ENCODE measurements at places on chromosomes 5 and 9. TPM values are rescaled to one million over a fixed set of nuclear protein-coding genes. Genes with fewer than 3 reads are reported as not detected.
A peak's percentile ranks its signal among the peaks of the same experiment; 100 is the strongest.

- DNase-seq, result no peak
- H3K36me3 ChIP-seq, result peaks cover 14% of the 10 kb centered on the region
- H3K27ac ChIP-seq, result no peak overlapping the region
These were observed 32.1 kb downstream of the CNOT6 start for GRCh38 chr5:180526269-180526668.

DNA sequence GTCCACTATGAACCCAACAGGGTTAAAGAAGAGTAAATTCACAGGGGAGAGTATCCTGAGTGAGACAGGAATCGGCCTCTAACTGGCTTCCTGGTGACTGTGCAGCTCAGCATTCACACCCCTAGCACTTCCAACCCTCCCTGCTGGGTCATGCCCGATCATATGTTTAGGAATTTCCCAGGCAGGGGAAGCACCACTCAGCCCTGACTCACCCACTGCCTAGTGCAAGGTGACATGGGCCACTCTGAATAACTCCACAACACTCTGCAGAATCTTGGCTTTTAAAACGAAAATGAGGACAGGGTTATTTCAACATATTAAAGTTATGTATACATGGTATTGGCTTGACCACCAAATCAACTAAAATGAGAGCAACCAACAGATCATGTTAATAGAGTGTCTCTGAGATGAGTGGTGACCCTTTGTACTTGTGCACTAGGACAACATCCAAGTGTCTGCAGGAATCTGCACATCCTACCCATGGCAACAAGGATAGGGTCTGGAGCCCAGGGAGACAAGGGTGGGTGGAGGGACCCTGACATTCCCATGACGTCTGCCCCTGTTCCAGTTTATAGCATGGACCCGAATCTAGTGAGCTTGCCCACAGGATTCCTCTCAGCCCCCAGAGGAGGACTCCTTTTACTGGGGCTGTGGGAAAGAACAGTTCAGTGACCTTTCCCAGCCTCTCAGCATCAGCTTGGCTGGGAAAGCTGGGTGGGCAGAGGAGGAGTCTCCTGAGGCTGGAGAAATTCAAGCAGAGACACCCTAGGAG is 485.8 kb downstream of the SEMA5A start:
- no peak for DNase-seq
- no peak overlapping the region for H3K4me3 ChIP-seq
- peak overlapping the region; percentile 54 for H3K27ac ChIP-seq
- no peaks in the 10 kb centered on the region for H3K36me3 ChIP-seq
- H3K4me1 ChIP-seq, result peaks cover 8% of the 10 kb centered on the region
- no peaks in the 10 kb centered on the region for H3K27me3 ChIP-seq

GRCh38 chr5:104178066-104178465 is 615.5 kb upstream of the NUDT12 start:
- H3K4me3 ChIP-seq, result no peak overlapping the region
- H3K27ac ChIP-seq, result no peak overlapping the region
- no peak for DNase-seq
- H3K4me1 ChIP-seq, result no peaks in the 10 kb centered on the region

- no peak for DNase-seq
- peak overlapping the region; percentile 65 for H3K27ac ChIP-seq
- peak overlapping the region; percentile 53 for H3K4me3 ChIP-seq
- H3K36me3 ChIP-seq, result no peaks in the 10 kb centered on the region
- H3K4me1 ChIP-seq, result peaks cover 34% of the 10 kb centered on the region
- H3K27me3 ChIP-seq, result no peaks in the 10 kb centered on the region
These were observed 52.4 kb downstream of the AHRR start for GRCh38 chr5:373710-374602.

DNA sequence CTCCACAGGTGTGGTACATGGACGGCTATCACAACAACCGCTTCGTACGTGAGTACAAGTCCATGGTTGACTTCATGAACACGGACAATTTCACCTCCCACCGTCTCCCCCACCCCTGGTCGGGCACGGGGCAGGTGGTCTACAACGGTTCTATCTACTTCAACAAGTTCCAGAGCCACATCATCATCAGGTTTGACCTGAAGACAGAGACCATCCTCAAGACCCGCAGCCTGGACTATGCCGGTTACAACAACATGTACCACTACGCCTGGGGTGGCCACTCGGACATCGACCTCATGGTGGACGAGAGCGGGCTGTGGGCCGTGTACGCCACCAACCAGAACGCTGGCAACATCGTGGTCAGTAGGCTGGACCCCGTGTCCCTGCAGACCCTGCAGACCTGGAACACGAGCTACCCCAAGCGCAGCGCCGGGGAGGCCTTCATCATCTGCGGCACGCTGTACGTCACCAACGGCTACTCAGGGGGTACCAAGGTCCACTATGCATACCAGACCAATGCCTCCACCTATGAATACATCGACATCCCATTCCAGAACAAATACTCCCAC is 32.1 kb downstream of the OLFM1 start:
- H3K4me1 ChIP-seq, result no peaks in the 10 kb centered on the region
- no peaks in the 10 kb centered on the region for H3K36me3 ChIP-seq
- no peak overlapping the region for H3K4me3 ChIP-seq
- no peak overlapping the region for H3K27ac ChIP-seq

- H3K4me1 ChIP-seq, result peaks cover 22% of the 10 kb centered on the region
- DNase-seq, result no peak
- H3K4me3 ChIP-seq, result no peak overlapping the region
- no peaks in the 10 kb centered on the region for H3K27me3 ChIP-seq
These were observed 97.7 kb downstream of the FNBP1 start for GRCh38 chr9:129945314-129945713.

- no peaks in the 10 kb centered on the region for H3K27me3 ChIP-seq
- peaks cover 7% of the 10 kb centered on the region for H3K4me1 ChIP-seq
- no peaks in the 10 kb centered on the region for H3K36me3 ChIP-seq
- DNase-seq, result no peak
These were observed 540.2 kb downstream of the CSNK1G3 start for GRCh38 chr5:124052201-124052600.

- H3K27ac ChIP-seq, result no peak overlapping the region
- H3K4me1 ChIP-seq, result no peaks in the 10 kb centered on the region
- no peak overlapping the region for H3K4me3 ChIP-seq
- DNase-seq, result no peak
- H3K36me3 ChIP-seq, result peaks cover 14% of the 10 kb centered on the region
These were observed 53.1 kb downstream of the C7 start for GRCh38 chr5:40962207-40962955.

GRCh38 chr9:109715344-109715743 is 64.7 kb upstream of the PALM2AKAP2 start:
- no peaks in the 10 kb centered on the region for H3K36me3 ChIP-seq
- DNase-seq, result no peak
- no peaks in the 10 kb centered on the region for H3K4me1 ChIP-seq
- no peak overlapping the region for H3K4me3 ChIP-seq
- no peak overlapping the region for H3K27ac ChIP-seq

DNA sequence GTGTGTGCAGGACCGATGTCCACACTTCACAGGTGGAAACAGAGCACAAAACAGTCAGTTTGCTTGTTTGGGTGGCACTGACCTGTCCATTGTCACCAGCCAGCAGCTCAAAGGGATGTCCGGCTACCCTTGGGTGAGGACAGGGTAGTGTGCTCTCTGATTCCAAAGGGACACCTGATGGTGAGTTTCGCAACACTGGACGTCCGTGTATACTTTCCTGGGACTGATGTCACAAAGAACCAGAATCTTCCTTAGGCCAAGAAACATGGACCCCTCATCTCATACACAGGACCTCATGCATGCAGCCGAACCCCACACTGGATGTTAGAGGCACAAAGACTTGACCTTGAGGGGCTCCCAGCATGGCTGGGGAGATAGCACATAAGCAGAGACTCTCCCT is 22.2 kb upstream of the CPLX2 start:
- no peaks in the 10 kb centered on the region for H3K36me3 ChIP-seq
- no peak for DNase-seq

DNA sequence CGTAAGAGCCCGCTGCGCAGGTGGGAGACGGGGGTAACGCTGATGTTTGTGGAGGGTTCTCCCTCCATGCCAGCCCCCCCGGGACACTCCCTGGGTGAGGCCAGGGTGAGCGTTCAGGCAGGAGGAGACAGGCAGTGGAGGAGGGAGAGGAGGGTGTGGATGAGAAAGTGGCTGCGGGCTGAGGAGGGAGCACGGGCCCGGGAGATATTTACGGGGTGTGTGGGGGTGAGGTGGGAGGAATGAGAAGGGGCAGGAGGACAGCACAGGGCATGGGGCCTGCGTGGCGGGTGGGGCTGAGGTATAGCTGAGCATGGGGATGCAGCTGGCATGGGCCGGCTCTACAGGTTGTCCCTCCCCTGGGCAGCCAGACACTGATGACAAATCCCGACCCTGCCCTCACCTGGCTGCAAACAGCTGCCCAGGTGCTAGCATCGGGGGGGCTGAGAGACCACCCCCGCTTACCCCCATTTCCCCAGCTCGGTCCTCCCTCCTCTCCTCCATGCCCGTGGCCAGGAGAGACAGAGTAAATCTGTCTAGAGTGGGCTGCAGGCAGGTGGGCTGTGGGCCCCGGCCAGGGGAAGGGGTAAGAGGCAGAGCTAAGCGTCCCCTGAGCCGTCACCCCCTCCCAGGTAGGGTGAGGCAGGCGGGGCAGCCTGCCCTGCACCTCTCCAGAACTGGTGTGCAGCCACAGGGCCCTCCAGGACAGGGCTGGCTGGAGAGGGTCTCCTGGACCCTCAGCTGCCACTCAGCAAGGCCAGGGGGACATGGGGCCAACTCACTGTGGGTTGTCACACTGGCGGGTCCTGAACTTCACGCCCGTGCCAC is 79.2 kb downstream of the ZNF354C start:
- no peaks in the 10 kb centered on the region for H3K27me3 ChIP-seq
- peak; percentile 32 for DNase-seq
- no peaks in the 10 kb centered on the region for H3K4me1 ChIP-seq

- H3K4me1 ChIP-seq, result peaks cover 6% of the 10 kb centered on the region
- H3K27me3 ChIP-seq, result no peaks in the 10 kb centered on the region
- no peaks in the 10 kb centered on the region for H3K36me3 ChIP-seq
- no peak overlapping the region for H3K4me3 ChIP-seq
- no peak for DNase-seq
These were observed 177.2 kb downstream of the MAPKAP1 start for GRCh38 chr9:125529589-125530515.

DNA sequence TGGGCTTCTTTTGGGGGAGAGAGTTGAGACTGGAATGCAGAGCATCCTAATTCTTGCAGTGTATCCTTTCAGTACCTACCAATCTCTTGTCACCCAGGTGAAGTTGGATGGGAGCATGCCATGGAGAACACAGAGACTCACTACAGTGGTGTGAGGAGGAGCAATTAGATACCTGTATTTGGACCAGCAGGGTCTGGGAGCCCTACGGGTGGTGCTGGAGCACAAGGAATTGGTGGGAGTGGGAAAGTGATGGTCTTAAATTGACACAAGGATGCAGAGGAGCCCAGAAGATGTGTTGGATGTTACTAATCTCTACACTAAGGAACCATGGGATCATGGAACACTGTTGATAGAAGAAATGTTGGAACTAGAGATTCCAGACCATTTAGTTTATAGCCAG is 212.7 kb downstream of the CHSY3 start:
- DNase-seq, result no peak
- H3K4me1 ChIP-seq, result no peaks in the 10 kb centered on the region
- H3K4me3 ChIP-seq, result no peak overlapping the region
- no peaks in the 10 kb centered on the region for H3K36me3 ChIP-seq

- peaks cover 5% of the 10 kb centered on the region for H3K4me1 ChIP-seq
- H3K36me3 ChIP-seq, result peaks cover 14% of the 10 kb centered on the region
- H3K27me3 ChIP-seq, result no peaks in the 10 kb centered on the region
These were observed 66.0 kb downstream of the WDR41 start for GRCh38 chr5:77425998-77426659.

DNA sequence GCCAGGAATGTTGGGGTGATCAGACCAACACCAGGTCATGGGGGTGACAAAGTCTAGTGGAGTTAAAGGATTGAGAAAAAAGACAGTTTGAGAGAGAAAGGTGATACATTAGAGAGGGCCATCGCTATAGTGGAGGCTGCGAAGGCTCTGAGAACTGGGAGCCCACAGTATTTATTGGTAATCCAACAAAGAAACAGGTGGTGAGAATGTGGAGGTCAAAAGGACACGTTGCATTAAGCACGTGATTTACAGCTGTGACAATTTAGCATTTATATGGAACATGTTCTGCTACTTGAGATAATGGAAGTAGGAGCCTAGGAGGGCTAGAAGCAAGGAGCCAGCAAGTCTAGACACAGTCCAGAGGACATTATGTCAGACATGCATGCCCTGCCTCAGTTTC is 2086.5 kb upstream of the C9orf72 start:
- no peak overlapping the region for H3K27ac ChIP-seq
- no peak for DNase-seq
- no peaks in the 10 kb centered on the region for H3K27me3 ChIP-seq
- no peaks in the 10 kb centered on the region for H3K4me1 ChIP-seq
- H3K36me3 ChIP-seq, result no peaks in the 10 kb centered on the region

DNA sequence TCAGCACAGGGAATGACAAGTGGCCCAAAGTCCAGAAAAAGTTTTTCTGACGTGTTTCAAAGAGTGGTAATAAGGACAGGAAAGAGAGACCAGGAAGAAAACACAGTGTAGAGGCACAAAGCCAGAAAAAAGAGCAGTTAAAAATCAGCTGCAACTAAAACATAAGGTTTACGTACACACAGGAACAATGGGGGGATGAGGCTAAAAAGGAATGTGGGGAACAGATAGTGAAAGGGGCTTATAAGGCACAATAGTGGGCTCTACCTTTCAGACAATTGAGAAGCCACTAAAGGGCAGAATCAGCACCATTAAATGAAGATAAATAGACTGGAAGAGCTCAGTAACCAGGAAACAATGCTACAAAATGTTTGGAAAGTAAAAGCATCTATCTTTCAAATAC is 5.5 kb downstream of the ELP1 start:
- H3K27me3 ChIP-seq, result no peaks in the 10 kb centered on the region
- peaks cover 13% of the 10 kb centered on the region for H3K4me1 ChIP-seq
- no peak overlapping the region for H3K27ac ChIP-seq
- no peak overlapping the region for H3K4me3 ChIP-seq
- peaks cover 69% of the 10 kb centered on the region for H3K36me3 ChIP-seq

The WDR5 gene
- total RNA-seq, result 22.6 TPM

The CNOT8 gene
- 106 TPM for total RNA-seq

The INSL6 gene
- total RNA-seq, result not detected

The TMEM174 gene
- not detected for total RNA-seq

The CDKN2B-AS1 gene
- total RNA-seq, result 2.4 TPM

The FOXD1 gene
- 0.74 TPM for total RNA-seq
